Brain pericyte (primary cell): ENCODE measurements at places on chromosomes 3 and 15.

DNA sequence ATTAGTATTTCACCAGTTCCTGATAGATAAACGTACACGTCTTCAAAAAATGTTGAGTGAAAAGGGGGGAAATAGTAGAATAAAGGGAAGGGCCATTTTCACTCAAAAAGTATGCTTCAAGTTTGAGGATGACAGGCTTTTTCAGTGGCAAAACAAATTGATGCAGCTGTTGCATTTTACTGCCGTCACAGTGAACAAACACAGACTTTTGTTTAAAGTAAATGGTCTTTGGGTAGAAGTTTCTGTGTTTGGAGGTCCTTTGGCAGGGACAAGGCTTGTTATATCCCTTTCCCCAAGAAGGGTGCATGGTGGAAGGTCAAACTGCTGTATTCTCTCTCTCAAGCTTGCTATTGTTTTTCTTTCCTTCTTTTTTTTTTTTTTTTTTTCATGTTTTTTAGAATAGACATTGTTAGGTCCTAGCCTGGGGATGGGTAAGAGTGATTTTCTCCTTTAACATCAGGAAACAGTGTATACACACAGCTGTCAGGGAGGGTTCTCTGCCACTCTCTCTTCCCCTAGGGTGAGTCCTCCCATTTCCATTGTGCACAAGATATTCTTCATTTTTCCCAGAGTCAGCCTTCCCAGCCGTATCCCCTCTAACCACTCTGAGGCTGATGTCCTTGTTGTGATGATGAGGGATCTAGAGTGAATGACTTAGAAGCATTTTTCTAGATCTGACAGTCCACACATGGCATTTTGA, 6.6 kb upstream of the SUCNR1 start:
- DNase-seq, result no peak

- no peak for DNase-seq
Observed at GRCh38 chr15:85748176-85748575, 46.5 kb downstream of the KLHL25 start.

- no peak for DNase-seq
Observed at GRCh38 chr15:37134699-37135131, 34.4 kb upstream of the MEIS2 start.

DNA sequence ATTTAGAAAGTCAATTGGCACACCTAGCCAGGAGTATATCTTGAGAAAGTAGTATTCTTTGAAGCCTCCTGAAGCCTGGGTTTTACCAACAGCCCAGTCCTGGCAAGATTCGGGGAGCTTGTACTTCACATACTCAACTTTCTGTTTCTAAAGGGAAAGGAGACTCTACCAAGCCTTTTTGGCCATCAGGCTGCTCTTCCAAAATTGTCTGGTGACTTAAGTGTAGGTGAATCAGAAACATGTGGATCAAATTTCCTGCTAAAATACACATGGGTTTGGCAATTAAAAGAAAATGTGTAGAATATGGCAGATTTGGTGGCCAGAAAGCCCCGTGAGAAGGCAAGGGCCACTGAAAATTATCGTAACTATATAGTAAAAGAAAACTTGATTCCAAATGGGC, 15.9 kb upstream of the GREM1 start:
- no peak for DNase-seq
